Activated naive CD4-positive, alpha-beta T cell (primary cell): ENCODE measurements at places on chromosomes 12 and 14.

- no peak for DNase-seq
Measured at GRCh38 chr12:80936353-80936641, 1.4 kb downstream of the LIN7A start.

DNA sequence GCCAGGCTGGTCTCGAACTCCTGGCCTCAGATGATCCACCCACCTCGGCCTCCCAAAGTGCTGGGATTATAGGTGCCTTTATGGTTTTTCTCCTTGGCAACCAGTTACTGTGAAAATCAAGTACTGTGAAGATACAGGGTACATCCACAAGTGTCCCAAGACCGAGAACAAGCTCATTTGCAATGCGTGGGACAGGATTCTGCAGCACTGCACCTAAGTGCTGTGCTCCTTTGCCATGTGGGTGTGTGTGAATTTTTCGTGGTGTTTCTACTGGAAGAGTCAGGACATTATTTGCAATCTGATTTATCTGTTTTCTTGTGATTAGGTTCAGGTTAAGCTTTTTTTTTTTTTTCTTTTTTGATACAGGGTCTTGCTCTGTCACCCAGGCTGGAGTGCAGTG, 7.1 kb upstream of the C14orf93 start:
- no peak for DNase-seq

DNA sequence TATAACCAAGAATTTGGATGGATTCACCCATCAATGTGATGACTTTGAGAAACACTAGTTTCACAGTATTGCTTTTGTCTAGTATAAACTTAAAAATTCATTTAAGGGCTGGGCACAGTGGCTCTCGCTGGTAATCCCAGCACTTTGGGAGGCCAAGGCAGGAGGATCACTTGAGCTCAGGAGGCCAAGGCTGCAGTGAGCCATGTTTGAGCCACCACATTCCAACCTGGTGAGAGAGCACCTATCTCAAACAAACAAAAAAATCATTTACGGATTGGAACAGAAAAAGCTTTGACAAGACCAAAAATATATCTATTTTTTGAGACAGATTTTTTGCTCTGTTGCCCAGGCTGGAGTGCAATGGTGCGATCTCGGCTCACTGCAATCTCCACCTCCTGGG, 27.5 kb downstream of the GNS start:
- DNase-seq, result no peak

- no peak for DNase-seq
Measured at GRCh38 chr14:105475269-105476096, 862 bp downstream of the CRIP2 start.

- no peak for DNase-seq
Measured at GRCh38 chr14:68246786-68247105, 427.2 kb downstream of the RAD51B start.

- no peak for DNase-seq
Measured at GRCh38 chr14:103692871-103693270, 22.4 kb downstream of the XRCC3 start.

- DNase-seq, result no peak
Measured at GRCh38 chr14:102906616-102907302, 15.7 kb upstream of the AMN start.

GRCh38 chr12:113195598-113195997, 10.1 kb downstream of the RITA1 start:
- no peak for DNase-seq

DNA sequence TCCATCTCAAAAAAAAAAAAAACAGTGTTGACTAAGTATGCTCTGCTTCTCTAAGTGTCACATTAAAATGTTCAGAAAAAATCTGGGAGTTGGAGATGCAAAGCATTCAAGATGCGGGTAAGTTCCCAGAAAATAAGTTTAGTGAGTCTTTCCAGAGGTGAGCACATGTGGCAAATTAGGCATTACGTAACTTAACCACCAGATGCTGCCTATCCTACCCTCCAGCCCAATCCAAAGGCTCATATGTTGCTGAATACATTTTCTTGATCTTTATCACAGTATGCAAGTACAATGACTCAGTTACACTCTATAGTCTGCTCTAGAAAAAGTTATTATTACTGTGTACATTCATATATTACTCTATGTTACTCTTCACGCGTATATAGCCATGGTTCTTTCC, 3.6 kb downstream of the SLC2A14 start:
- no peak for DNase-seq

DNA sequence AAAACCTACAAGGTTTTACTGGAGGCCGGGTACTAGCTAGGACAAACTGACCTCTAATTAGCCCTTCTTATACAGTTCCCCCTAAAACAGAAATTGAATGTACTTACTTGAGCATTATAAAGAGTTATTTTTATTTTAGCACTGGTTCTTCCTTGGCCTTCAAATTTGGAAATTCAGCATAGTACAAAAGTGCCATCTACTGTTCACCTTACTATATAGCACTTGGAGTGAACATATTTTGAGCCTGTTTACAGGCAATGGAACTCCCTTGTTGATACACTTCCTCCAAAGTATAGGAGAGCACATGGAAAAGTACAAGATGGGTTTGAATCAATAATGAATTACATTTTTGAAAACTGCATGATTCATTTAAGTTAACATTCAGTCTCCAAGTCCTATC, 3.9 kb upstream of the POC1B start:
- no peak for DNase-seq

DNA sequence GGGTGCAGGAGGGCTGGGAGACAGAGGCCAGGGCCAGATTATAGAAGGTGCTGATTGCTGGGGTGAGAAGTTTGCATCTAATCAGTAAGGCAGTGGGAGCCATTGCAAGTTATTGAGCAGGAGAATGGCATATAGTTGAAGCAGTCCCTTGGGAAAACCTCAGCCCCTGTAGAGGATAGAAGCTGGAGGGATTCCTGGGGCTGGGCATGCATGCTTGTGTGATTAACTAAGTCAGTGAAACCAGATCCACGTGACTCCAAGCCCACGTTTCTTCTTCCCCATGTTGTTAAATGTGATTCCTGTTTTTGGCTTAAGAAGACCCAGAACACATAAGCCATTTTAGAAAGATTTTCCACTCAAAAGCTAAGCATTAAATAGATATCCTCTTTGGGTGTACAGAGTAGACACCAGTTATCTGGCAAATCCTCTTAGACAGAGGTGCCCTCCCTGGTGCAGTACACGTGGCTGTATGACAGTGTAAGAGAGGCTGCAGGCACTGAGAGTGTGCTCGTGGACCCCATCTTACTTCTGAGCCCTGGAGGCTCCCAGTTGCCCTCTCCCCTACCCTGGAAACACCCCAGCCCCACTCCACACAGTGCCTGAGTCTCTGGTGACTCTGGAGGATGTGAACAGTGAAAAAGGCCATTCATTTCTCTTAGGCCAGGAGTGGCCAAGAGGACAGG, 3.2 kb downstream of the C14orf132 start:
- DNase-seq, result no peak

DNA sequence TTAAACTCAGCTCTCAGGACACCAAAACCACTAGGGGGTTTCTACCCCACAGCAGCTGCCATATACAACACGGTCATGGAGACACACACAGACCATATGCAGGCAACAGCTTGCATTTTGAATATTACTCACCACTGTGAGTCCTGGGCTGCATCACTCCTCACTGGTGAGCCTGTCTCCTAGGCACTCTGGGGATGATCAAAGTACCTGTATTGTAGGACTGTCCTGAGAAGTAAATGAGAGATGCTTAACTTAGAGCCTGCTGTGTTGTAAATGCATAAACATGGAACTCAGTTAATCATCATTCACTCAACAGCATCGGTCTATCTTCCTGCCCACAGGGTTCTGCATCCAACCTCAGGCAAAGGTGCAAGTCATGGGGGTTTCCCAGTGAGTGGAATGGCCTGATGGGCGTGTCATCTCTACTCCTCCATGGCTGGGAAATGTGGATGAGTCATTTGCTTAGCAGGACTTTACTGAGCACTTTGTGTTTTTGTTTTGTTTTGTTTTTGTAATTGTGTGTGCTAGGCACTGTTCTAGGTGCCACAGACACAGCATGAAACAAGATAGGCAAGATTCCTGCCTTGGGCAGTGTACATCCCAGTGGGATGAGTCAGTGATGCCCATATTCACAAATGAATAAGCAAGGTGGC, 1141.2 kb upstream of the TMEM132C start:
- DNase-seq, result no peak

DNA sequence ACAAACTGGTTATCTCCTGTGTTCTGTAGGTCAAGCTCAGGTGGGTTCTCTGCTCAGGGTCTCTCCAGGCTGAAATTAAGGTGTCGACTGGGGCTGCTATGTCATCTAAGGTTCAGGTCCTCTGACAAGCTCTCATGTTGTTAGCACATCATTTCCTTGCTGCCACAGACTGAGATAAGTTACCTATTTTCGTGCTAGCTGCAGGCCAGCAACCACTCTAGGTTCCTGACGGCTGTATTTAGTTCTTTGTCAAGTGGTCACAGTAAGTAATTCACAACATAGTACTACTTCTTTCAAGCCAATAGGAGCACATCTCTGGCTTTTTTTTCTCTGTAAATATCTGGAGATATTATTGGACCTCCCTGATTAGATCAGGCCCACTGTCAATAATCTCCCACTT, 169.3 kb upstream of the CAND1 start:
- no peak for DNase-seq

- no peak for DNase-seq
Measured at GRCh38 chr14:102396521-102396920, 33.8 kb downstream of the TECPR2 start.

DNA sequence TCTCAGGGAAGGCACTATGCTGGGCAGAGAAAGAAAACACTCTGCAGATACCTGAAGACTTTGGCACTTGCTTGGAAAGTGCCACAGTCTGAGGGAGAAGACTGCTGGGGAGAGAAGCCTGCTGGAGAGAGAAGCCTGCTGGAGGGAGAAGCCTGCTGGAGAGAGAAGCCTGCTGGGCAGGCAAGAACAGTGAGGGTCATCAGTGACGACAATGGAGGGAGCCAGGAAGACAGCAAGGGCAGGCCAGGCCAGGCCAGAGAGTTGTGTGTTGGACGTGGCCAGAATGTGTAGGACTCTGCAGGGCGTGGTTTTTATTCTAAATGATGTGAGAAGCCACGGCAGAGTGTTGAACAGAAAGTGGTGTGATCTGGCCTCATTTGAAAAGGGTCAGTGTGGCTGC, 185.3 kb upstream of the ABCD2 start:
- no peak for DNase-seq

DNA sequence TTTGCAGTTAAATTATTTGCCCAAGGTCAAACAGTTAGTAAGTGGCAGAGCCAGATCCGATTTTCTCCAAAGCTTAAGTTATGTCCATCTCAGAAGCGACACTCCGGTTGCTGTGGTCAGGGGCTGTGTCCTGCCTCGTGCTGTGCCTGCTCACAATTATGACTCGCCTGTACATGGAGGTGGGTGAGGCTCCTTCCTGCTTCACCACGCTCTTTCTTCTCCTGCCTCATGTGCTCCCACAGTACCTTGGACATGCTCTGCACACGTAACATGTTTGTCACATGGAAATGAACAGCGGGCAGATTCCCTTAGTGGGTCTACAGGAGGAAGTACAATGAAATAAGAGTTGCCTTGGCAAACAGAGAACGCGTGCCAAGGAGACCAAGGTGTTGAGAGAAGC, 62.2 kb upstream of the CCND2 start:
- no peak for DNase-seq

- no peak for DNase-seq
Measured at GRCh38 chr12:1805441-1806081, 14.8 kb upstream of the LRTM2 start.

DNA sequence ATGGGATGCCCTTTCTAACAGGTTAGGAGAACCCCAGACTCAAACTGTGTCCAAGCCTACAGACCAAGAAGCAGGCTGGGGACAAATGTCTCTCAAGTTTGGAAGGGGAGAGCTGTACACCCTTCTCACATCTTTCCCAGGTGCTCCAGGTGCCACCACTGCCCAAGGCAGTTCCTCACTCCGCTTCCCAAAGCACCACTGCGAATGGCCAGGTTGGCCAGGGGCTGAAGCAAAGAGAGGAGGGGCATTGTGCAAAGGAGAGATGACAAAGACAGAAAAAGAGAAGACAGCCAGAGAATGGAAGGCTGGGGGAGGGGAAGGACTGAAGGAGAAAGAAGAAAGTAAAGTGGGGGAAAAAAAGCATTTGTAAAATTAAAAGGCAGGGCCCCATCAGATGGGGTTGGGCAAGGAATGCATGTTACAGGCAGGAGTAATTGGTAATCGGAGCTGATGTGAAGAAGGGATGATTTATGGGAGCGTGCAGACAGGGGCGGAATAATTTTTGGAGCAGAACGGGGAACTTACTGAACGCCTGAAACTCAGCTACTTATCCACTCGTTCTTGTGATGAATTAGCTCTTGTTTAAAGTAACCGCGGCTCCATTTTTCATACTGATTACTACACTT, 165.8 kb downstream of the ESRRB start:
- DNase-seq, result no peak
